ENCODE measurements at places on chromosomes 4 and X.

DNA sequence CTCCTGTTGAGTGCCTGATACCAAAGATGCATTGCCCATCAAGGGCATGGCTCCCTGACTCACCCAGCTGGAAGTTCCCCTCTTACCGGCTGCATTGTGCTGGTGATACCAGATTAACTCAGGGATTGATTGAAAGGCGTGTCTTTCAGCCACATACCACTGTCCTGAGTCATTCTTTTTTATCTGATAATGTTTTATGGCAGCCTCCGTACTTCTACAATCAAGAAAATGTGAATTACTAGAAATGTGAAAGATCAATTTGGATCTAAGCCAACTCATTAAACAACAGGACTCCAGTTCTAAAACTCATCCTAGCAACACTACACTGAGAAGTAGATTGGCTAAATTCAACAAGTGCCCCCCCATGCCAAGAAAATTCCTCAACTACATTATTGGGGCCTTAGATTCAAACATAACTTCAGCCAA lies 40.0 kb downstream of the TXK start:
- DNase-seq, result peak; percentile 21

GRCh38 chr4:156971676-156972378 lies at the start of gene PDGFC:
Gene PDGFC, minus strand, starts transcription at chr4:156971799. Its CDS starts 896 bp downstream, at chr4:156970903.
- no peak for DNase-seq

DNA sequence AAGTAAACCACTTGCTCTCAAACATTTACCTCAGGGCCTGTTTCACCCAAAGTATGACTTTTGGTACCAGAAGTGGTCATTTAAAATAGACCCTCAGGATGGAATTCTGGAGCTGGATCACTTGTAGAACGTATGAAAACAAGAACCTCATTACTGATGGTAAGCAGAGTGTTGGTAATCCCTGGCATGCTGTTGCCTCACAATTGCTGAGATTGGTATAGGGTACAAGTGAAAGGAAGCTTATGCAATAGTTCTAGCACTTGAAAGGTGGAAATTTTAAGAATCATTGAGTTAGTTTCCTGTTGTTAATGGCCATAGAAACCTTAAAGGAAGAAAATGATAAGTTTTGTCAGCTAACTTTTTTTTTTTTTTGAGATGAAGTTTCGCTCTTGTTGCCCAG lies 22.3 kb upstream of the THOC2 start:
- DNase-seq, result no peak

DNA sequence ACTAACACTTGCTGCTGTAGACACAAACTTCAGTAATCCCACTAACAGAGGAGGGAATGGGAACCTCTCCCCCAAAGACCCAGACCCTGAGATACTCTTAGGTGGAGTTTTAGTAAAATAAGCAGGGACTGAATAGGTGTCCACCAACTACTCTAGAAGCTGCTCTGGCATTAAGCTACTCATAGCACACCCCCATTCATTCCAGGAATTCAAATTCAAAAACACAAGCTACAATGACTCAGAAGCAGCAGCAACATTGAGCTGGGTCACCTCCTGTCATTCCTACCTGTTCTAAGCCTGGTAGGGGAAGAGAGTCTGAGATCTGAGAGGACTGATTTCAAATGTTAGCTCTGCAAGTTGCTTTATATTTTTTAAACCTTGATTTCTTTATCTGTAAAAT lies 135.4 kb upstream of the FRMPD4 start:
- no peak for DNase-seq

DNA sequence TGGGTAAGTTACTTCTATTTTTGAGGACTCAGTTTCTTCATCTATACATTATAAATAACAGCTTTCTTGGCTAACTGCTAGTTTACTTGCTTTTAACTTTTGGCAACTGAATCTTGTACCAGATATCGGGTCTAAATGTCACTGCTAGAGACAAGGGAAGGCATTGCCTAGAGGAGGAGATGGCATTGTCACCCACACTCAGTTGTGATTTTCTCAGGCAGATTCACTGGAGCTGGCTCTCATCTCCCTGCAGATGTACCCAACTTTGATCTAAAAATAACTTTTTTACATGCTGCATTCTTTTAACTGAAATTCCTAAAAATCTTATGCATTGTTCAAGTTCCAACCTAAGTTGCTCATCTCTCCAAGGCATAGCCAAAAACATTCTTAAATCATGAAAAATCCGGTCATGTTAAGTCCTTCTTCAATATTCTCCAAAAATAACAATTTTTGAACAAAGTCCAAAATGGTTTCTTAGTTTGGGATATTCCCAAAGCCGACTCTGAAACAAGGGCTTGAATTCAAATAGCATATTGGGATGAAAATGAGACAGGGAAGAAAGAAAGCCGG lies 469.0 kb upstream of the BOD1L1 start:
- DNase-seq, result no peak

GRCh38 chr4:75924309-75924827 lies 16.4 kb downstream of the NAAA start:
- no peak for DNase-seq

DNA sequence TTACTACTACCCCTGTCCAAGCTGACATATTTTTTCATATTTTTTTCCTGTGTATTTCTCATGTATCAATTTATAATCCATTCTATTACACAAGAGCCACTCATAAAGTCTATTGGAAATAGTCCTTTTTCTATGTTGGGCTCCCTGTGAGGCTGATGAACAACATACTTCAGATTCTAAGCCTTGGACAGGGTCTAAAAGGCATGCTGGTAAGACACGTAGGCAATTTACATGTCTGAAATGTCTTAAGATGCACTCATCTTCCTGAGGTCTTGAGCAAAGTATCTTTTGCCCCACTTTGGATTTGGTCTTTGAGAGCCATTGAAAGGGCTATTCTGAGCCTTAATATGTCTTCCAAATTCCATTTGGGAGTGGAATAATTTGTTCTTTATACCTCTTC lies 31.8 kb downstream of the OCIAD1 start:
- no peak for DNase-seq

GRCh38 chr4:2125023-2125422 lies 65.9 kb downstream of the NAT8L start:
- DNase-seq, result no peak

- no peak for DNase-seq
These were observed 9.5 kb upstream of the BEX1 start for GRCh38 chrX:103073467-103073866.

GRCh38 chr4:166077782-166078181 lies 204.7 kb downstream of the TLL1 start:
- DNase-seq, result no peak

GRCh38 chrX:108384783-108385182 lies 53.4 kb downstream of the COL4A6 start:
- no peak for DNase-seq

GRCh38 chr4:132218406-132218805 lies 930.7 kb upstream of the PCDH10 start:
- DNase-seq, result no peak

GRCh38 chr4:159540038-159540437 lies 437.2 kb downstream of the RAPGEF2 start:
- no peak for DNase-seq

DNA sequence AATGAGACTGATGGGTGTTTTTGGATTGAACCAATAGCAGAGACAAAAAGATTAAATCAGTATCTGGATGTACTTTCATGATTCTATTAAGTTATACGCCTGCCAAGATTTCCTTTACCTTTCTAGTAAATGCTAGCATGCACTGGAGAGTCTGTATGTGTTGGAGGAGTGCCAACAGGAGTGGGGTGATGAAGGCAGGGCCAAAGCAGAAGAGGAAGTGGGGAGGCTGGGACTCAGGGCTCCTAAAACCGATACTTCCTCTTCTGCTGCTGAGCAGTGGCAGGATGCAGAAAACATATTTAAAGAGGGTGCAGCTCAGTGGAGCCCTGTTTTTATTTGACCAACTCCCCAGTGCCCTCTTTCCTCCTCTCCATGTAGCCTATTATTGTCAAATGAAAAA lies 5.6 kb downstream of the CYSLTR1 start:
- peak; percentile 0 for DNase-seq

- DNase-seq, result peak; percentile 91
These were observed at the start of gene AASDH for GRCh38 chr4:56387023-56388001. Gene AASDH, minus strand, starts transcription at chr4:56387491. Its CDS starts 3,192 bp downstream, at chr4:56384299.

GRCh38 chr4:123671636-123672404 lies 275.2 kb downstream of the SPRY1 start:
- DNase-seq, result peak; percentile 10

DNA sequence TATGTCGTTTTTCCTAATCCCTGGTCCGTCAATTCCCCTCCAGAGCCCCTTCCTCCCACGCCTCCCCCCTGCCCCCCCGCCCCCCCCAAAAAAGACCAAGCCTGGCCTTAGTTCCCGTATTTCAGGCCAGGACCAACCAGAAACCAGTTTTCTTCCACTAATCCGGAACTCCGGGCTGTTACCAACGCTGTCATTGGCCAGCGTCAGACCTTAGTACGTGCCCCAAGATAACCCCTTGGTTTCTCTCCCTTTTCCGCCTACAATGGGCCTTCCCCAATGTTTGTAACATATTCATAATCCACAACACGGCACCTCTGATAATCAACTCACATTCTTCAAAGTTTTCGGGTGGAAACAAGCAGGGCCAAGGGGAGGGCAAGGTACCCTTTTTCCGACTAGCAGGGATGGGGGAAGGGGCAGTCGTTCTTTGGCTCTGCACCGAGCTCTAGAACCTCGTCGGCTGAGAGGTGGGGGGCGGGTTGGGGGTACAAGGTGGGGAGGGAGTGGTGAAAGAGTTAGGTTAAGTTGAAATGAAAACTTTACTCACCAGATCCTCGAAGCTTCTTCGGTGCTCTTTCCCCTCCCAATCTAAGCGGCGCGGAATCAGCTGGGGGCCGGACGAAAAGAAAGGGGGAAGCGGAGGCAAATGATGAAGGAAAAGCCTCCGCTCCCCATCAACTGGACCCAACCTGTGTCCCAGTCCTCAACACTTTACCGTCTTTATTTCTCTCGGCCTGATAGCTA lies 1.5 kb downstream of the BRWD3 start:
- peak; percentile 55 for DNase-seq

DNA sequence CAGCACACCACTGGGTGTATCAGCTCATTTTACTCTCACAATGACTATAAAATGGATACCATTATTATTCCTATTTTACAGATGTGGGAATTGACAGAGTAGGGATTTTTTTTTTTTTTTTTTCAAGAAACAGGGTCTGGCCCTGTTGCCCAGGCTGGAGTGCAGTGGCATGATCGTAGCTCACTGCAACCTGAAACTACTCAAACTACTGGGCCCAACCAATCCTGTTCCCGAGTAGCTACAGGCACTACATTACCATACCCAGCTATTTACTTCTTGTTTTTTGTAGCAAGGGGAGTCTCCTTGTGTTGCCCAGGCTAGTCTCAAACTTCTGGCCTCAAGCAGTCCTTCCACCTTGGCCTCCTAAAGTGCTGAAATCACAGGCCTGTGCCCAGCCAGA lies 95.2 kb downstream of the LARP7 start:
- no peak for DNase-seq

- DNase-seq, result no peak
These were observed 52.8 kb upstream of the CD99 start for GRCh38 chrX:2638279-2638678.

- DNase-seq, result peak; percentile 61
These were observed 175.9 kb upstream of the RPS6KA3 start for GRCh38 chrX:20442597-20442996.

DNA sequence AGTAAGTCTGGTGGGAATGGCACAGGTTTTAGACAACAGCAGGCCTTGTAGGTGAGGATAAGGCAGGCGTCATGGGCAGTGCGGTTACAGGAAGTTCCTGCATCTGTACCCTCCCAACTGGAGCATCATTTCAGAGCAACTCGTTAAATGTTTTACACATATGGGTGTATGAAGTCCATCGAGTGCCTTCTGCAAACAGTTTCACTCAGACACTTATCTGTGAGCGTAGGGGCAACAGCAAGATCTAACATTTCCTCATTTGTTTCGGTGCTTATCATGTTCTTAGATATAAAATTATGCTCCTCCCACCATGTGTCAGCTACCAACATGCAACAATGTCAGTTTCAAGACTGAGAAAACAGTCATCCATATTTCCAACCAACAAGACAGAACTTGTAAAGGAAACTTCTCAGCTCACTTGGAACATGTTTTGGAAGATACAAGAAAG lies 69.9 kb downstream of the ELOVL6 start:
- DNase-seq, result no peak

- DNase-seq, result no peak
These were observed 112.9 kb upstream of the GPRIN3 start for GRCh38 chr4:89420507-89420906.

GRCh38 chrX:50165727-50166126 lies 35.1 kb downstream of the AKAP4 start:
- no peak for DNase-seq

GRCh38 chrX:107721318-107721717 lies 54.3 kb downstream of the TSC22D3 start:
- DNase-seq, result no peak

GRCh38 chrX:22037225-22037624 lies 5.1 kb downstream of the PHEX start:
- no peak for DNase-seq

- no peak for DNase-seq
These were observed 6.5 kb downstream of the PLCXD1 start for GRCh38 chrX:287670-288069.

DNA sequence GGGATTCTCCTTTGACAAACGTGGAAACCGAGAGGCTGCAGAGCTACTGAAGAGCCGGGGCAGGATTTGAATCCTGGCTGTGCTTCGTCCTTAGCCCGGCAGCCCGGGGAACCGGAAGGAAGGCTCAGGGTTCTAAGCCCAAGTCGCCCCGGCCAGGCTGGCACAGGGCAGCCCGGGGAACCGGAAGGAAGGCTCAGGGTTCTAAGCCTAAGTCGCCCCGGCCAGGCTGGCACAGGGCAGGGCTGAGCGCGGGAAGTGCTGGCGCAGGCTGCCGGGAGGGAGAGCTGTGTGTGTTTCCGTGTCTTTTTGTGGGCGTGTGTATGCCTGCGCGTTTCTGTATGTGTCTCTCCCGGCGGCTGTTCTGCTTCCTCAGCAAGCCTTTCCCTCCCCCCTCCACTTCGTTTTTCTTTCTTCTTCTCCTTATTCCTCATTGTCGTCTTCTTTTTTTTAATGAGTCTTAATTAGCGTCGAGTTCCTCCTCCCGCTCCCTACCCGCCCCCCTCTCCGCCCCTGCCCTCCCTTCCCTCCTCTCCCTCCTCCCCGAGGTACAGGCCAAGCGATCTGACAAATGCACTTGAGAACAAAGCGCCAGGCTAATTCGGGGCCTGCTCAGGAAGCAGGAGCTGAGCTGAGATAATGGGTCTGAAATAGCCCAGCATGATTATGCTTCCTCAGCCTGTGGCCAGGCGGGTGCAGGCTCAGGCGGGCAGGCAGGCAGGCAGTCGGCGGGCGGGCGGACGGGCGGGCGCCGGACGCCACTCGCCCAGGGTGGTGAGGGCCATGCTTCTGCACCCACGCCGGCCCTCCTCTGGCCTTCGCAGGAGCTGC lies 65.9 kb downstream of the EFNB1 start:
- DNase-seq, result no peak

GRCh38 chr4:168634276-168634802 lies 137.5 kb downstream of the PALLD start:
- no peak for DNase-seq

- DNase-seq, result no peak
These were observed 34.4 kb downstream of the AGTR2 start for GRCh38 chrX:116204932-116205331.

GRCh38 chrX:97400492-97400891 lies 516.8 kb downstream of the RPA4 start:
- no peak for DNase-seq

- no peak for DNase-seq
These were observed 55.1 kb downstream of the DMD start for GRCh38 chrX:33156152-33156726.

Measured in stimulated activated CD8-positive, alpha-beta memory T cell treated with anti-CD3 and anti-CD28 coated beads, Interleukin-15, amount 100 ng/mL, for 48 hours (primary cell).